Left lung (tissue), 14 donors: ENCODE measurements at places on chromosomes 4 and X. TPM values are rescaled to one million over a fixed set of nuclear protein-coding genes. Genes with fewer than 3 reads are reported as not detected.
A peak's percentile ranks its signal among the peaks of the same experiment; 100 is the strongest.

DKK2 gene
- polyA plus RNA-seq = 3.6 TPM

FAM184B gene
- 0.18 TPM for polyA plus RNA-seq

SH2D1A gene
- 0.75 TPM for polyA plus RNA-seq

ODAPH gene
- polyA plus RNA-seq = 0.71 TPM

DIPK2B gene
- polyA plus RNA-seq = 40.6 TPM

GABRQ gene
- polyA plus RNA-seq = 0.85 TPM

NSG1 gene
- 67.2 TPM for polyA plus RNA-seq

IL15 gene
- polyA plus RNA-seq = 1.4 TPM

ARHGAP36 gene
- 0.17 TPM for polyA plus RNA-seq

CLDN34 gene
- not detected for polyA plus RNA-seq

LDB2 gene
- polyA plus RNA-seq = 76.0 TPM

GRCh38 chr4:123536225-123536624 lies 139.6 kb downstream of the SPRY1 start:
- no peak for DNase-seq

DNA sequence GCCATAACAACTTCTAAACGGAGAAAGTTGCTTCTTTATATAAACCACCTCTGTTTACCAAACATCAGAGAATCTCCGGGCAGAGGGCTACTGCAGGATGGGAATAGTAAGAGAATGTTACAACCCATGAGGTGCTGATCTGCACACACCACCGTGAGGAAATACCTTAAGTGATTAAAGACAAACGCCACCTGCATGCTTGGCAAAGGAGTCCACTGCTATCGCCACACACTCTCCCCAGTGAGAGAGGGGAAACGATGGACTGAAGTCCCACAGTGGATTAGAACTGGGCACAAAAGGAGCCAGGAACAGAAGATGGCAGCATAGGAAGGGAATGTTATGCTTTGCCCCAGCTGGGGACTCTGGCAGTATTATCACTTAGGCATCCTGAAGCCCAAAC lies 15.6 kb downstream of the MAML3 start:
- no peak for DNase-seq

GRCh38 chr4:2303121-2303685 lies 41.3 kb upstream of the MXD4 start:
- DNase-seq = no peak

GRCh38 chr4:103011378-103012025 lies 8.0 kb downstream of the SLC9B1 start:
- DNase-seq = peak; percentile 16

DNA sequence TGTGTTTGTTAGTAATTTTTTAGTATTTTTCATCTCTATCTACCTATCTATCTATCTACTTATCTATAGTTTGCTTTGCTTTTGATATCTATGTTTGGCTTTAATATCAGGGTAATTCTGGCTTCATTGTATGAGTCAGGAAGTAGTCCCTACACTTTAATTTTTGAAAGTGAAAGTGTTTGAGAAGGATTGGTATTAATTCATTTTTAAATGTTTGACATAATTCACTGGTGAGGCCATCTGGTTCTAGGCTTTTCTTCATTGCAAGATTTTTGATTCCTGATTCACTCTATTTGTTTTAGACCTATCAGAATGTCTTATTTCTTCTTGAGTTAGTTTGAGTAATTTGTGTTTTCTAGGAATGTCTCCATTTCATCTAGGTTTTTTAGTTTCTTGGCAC lies 20.2 kb upstream of the TCP11X2 start:
- DNase-seq = no peak

- no peak for DNase-seq
These were observed 56.6 kb upstream of the RHOH start for GRCh38 chr4:40140196-40140595.

DNA sequence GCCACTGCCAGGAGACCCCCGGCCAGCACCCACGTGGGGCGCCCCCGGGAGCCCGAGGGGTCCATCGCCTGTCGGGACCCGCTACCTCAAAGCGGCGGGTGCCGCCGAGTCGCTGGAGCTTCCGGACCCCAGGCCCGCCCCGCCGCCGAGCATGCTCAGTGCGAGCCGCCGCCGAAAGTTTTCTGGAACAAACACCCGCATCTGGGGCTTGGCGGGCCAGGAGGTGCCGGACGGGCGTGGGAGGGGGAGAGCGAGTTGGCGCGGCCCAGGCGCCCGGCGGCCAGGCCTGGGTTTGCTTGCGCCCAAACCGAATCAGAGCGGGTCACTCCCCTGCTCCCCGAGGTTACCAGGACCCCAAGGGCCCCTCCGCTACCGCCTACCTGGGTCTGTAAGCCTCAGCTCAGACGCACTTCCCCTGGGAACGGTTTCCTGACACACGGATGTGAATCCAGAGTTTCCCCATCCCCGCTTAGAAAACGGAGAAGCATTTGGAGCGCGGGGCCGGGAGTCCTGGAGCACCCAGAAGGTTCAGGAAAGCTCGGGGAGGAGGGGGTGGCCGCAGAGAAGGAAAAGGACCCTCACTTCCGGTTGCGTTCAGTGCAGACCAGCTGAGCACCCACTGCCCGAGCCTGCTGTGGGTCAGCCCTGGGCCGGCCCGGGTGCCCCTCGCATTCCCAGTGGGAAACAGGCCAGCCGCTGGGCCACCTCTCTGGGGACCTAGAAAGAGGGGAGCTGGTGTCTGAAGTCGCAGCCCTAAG lies at the start of gene EVC2:
TSS of gene EVC2 (minus strand) at position 111 of the 758 bp plus-strand sequence. CDS start at position 65, 46 bp downstream.
- DNase-seq = peak; percentile 88

DNA sequence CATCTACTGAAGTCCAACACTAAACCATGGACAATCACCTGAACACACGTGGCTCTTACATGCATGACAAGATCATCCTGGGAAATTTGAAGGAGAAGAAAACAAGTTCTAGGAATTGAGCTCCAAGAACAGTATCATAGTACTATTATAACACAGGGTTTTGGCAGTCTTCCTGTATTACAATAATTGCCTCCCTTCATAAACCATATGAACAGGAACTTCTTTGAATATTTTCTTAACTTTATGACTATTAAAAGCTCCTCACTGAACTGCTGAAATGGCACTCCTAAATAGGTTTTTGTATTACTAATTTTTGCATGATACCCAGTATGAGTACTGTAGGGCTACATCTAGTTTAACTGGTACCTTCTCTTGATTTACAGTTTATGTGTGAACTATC lies 130.0 kb downstream of the ZAR1 start:
- no peak for DNase-seq

DNA sequence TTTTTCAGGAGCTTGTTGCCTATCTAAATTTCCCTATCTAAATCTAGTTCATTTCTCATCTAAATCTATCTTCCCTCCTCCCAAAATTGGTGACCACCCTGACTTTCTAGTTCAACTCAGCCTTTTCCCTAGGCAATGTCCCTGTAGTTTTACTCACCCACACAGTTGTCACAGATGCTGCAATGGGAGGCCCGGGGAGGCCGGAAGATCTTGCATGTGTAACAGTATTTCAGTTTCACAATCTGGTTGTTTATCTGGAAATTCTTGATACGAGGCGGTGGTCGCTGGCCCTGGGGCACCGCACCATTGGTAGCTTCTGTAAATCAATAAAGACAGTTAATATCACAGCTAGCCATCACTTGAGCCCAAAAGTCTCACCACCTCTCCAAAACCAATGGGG lies 20.2 kb downstream of the ZDHHC9 start:
- DNase-seq = no peak

DNA sequence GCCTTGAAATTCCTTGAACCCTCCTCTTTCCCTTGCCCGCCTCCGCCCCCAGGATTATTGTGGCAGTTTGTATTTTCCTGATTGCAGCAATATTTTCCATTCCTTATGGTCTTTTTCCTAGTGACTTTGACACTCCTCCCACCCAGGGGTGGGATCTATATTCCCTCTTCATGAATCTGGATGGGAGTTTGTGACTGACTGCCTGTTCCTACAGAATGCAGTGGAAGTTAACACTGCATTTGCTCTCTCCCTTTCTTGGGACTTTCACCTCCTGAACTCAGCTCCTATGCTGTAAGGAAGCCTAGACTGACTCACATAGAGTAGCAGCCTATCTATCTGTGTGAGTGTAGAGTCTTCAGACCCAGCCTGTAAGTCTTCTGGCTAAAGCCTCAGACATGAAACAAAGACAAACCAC lies 2.2 kb downstream of the FUNDC2 start:
- DNase-seq = no peak

DNA sequence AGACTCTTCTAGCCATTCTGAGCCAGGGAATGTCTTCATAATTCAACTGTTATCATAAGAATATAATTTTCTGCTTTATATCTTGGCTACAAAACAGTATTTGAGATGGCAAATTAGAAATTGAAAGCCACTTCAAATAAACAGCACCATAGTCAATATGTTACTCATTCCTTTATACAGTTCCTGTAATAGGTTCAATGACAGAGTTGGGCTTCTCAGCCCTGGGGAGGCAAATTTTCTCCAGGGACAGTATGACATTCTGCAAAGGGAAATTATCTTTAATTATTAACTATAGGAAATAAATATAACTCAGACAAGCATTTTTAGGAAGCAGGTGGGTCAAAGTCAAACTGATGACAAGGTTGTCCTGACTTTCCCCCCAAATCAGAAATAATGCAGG lies 71.9 kb upstream of the RPS6KA6 start:
- DNase-seq = no peak

DNA sequence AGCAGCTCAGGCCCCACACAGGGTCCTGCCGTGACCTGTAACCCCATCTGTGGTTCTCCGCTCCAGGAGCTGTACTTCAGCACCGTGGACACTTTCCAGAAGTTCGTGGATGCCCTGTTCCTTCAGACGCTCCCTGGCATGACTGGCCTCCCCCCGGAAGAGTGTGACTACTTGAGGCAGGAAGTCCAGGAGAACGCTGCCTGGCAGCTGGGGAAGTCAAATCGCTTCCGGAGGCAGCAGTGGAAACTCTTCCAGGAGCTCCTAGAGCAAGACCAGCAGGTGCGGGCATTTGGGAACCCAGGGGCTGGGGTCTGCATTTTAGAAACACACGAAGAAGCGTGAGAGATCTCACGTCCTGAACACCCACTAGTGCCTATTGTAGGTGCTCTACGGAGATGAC lies 72.5 kb downstream of the EVC start:
- DNase-seq = no peak

- no peak for DNase-seq
These were observed 41.8 kb downstream of the RPS6KA3 start for GRCh38 chrX:20224814-20225487.

DNA sequence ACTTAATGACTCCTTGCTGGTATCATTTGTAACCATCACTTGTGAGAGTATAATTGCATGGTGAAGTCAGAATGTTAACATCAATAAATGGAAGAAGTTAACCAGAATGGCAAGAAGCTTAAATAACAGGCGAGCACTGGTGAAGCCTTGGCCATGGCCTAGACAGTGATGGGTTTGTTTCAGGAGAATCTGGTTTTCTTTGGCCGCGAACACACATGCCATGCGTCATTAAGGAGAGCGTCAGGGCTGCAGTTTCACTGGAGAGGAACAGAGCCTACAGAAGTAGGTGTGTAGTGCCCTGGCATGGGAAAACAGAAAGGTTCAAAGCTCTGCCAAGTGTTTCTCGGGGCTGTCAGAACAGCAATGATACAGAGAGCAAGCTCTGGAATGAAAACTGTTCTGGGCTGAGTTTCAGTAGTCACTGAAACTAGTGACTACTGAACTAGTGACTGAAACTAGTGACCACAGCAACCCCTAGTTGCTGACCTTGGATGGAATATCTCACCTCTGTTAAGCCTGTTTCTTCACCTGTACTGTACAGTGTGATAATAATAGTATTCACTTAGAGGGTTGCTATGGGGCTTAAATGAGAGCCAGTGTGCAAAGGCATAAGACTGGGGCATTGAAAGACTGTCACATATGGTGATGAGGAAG lies 93.8 kb downstream of the C4orf51 start:
- DNase-seq = no peak

DNA sequence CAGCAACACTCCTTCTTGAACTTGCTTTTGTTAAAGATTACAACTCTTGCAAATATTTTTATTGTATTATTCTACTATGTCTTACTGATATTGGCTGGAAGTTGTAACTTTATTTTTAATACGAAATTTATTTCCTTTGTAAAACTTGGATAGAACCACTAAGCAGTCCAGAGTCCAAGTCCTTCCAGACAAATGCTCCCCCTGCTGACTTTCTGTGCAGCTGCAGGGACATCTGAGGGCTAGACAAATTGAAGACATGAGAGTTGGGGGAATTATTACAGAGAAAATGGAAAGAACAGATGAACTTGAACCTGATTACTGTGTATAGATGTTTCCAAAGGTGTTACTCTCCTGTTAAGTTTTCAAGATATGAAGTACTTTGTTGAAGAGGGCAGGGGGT lies 238.8 kb downstream of the GRIA3 start:
- no peak for DNase-seq

- no peak for DNase-seq
These were observed 30.0 kb upstream of the ANXA5 start for GRCh38 chr4:121726642-121727268.

- no peak for DNase-seq
These were observed 42.9 kb upstream of the INTS6L start for GRCh38 chrX:135477576-135477975.

- no peak for DNase-seq
These were observed 106.1 kb upstream of the ATP6AP2 start for GRCh38 chrX:40474645-40475044.

DNA sequence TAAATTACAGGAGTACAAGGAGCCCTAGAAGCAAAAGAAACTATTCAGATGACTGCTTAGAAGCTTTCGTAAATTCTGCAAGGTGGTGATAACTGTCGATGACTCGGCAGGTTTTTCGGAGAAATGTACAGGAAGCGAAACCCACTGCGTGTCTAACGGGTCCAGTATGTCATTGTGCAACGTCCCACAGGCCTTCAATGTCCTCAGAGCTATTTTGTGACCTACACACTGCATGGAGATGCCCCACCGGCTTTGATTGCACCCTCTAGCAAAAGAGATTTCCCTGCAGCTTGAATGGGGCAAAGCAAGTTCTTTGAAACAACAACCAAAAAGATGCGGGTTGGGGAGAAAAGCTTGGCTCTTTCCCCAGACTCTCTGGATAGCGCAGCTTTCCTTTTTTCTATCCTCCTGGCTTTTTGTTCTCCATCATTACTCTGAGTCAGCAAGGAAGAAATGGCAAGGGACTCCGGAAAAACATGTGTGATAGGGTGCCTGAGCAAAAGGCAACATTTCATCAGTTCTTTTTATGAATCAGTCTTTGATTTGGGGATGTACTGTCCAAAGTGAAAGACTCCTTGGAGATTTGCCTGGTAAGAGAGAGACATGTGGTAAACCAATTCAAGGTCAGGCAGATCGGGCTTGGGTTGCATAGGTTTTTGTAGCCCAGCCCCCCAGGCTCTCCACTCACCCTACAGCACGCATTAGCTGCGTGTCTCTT lies 112.0 kb upstream of the TBL1X start:
- DNase-seq = no peak

- no peak for DNase-seq
These were observed 225.1 kb upstream of the GPC4 start for GRCh38 chrX:133640161-133641015.

DNA sequence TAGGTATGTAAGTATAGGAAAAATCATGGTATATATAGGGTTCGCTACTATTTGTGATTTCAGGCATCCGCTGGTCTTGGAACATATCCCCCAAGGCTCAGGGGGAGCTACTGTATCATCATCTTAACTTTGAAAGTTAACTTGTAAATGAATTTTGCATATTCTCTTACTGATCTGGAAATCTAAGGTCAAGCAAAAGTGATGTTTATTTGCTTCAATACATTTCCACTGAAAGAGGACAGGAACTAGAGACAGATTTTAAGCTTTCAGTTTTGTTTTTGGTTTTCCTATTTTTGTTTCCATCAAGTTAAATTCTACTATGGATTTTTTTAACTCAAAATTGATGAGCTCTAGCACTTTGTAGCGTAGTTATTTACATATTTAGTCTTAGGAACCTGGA lies 56.2 kb downstream of the NAF1 start:
- no peak for DNase-seq

- DNase-seq = no peak
These were observed 43.5 kb downstream of the CLOCK start for GRCh38 chr4:55503169-55503568.
